Activated CD8-positive, alpha-beta memory T cell treated with anti-CD3 and anti-CD28 coated beads, Interleukin-2, amount 50 U/mL, for 4 hours (primary cell): ENCODE measurements at places on chromosomes 12 and 14.

DNA sequence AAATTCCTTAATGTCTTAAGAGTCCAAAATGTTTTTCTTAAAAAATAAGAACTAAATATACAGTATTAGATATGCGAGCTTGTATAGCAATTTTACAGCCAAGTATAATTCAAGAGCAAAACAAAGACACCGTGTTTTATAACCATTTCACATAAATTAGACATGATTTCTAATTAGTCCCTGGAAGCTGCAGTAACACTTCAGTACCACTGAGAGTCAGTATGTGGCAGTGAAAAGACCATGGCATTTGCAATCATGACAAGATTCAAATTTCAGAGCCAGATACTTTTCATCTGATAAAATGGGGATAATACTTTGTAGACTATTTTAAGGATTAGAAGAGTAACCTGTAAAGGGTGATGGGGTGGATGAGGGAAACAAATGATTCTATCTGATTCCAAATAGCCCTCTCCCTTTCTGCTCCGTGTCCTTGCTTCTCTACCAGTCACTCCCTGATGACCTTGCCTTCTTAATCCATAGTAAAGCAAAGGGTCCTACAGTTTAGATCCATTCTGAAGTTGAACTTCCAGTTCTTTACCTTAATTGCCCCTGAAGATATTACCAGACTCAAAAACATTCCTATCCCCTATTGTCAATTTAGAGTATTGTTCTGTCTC lies 145.4 kb upstream of the ABCD2 start:
- no peak for DNase-seq

- no peak for DNase-seq
Measured at GRCh38 chr14:103418481-103418818, 33.2 kb downstream of the MARK3 start.

GRCh38 chr14:60621386-60621785 lies 27.9 kb downstream of the SIX1 start:
- no peak for DNase-seq

GRCh38 chr12:104180374-104180773 lies 35.2 kb upstream of the TXNRD1 start:
- DNase-seq: no peak

- DNase-seq: no peak
Measured at GRCh38 chr14:42192738-42193653, 586.3 kb downstream of the LRFN5 start.

DNA sequence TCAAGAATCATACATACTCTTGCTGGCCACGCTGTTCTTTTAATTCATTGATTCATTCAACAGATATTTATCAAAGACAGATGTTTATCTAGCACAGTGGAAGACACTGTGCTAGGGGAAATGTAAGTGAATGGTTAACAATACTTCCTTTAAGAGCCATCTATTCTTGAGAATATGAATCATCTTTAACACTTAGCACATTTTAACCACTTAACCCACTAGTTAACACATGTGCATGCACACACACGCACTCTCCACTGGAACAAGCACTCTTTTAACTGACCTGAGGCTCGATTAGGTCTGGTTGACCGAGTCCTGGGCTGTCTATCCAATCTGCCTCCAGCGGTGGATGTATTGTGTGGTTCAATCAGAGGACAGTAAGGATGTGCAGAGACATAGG lies 34.6 kb downstream of the LMNTD1 start:
- no peak for DNase-seq

DNA sequence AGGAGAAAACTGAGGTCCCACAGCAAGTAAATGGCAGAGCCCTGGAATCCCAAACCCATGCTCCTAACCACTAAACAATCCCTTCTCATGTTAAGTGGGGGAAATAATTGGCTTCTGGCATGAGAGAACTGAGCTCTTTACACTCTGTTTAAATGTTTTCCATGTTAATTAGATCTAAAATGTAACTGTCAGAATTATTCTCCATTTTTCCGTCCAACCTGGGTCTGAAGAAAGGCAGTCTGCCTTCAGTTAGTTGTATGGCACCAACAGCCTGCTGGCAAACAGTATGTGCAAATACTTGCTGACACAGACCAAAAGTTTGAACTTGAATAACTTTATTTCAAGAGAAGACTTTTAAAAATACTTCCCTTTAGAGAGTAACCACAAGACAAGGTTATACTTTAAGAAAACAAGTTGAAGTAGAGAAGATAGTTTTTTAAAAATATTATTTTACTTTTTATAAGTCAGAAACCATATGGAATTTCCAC lies 59.7 kb downstream of the E2F7 start:
- DNase-seq: no peak

GRCh38 chr12:9086087-9086486 lies 29.6 kb downstream of the A2M start:
- no peak for DNase-seq

DNA sequence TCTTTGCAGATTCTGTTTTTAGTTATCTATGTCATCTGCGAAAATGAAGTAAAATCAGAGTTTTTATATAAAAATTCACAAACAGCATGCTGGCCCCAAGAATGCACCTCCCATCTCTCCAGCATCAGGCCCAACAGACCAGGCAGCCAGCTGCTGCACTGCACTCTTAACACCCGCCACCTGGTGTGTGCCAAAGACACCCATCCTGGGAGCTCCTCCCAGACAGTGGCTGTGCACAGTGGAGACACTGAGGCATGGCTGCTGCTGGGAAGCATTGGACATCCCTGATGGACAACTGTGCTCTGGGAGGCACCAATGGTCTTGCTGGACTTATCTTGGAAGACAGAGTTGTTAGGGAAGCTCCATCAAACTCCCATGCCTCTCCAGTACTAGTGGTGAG lies 817.2 kb downstream of the TMEM121 start:
- no peak for DNase-seq

GRCh38 chr12:113220593-113221180 lies 577 bp upstream of the TPCN1 start:
- no peak for DNase-seq

DNA sequence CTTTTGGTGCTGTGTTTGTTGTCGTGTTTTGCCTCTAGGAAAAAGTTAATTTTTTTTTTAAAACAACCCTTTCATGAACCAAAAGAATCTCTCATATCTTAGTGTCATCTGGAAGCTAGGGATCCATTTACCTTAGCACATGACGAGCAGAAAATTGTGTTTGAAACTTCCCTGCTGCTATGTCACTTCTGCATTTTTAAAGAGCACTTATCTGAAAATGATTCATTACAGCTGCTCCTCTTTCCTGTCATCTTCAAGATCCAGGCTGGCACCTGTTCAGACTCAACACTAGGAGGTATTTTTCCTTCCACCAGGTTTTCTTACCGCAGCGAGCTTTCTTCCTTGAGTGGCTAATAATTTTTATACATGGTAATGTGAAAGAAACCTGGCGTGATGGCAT lies 67.0 kb downstream of the EML1 start:
- DNase-seq: no peak

GRCh38 chr12:130093380-130093779 lies 68.9 kb upstream of the FZD10 start:
- DNase-seq: no peak

DNA sequence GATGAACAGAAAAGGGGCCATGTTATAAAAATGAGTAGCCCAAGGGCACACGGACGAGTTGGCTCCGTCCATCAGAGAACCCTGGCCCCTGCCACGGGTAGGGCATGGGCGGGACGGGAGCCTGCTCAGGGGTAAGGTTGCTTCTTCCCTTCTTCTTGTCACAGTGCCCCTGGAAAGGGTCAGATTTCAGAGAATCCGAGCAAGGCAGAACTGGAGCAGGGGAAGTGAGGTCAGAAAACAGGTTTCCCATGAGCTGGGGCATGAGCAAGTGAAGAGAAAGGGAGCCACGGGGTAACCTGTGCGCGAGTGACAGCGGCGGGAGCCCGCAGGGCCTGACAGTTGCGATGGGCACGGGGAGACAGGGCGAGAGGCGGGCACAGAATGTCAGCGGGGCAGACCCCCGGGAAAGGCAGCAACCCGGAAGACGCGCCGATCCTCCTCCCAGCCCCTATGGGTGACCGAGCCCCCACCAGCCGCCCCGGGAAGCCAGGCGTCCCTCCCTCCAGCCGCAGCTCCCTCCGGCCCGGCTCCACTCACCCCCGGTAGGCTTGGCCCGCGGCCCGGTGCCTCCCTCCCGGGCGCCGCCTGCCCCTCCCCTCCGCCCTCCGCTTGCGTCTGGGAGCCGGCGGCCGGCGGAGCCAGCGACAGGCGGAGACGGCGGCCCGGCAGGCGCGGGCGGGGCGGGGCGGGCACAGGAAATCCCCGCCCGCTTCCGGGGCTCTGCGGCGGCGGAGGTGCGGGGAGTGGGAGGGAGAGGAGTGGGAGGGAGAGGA lies at the start of gene ZNF641:
TSS of gene ZNF641 (minus strand) at position 671 of the 773 bp plus-strand sequence. CDS start 2,829 bp downstream, outside the sequence.
- DNase-seq: peak; percentile 81

DNA sequence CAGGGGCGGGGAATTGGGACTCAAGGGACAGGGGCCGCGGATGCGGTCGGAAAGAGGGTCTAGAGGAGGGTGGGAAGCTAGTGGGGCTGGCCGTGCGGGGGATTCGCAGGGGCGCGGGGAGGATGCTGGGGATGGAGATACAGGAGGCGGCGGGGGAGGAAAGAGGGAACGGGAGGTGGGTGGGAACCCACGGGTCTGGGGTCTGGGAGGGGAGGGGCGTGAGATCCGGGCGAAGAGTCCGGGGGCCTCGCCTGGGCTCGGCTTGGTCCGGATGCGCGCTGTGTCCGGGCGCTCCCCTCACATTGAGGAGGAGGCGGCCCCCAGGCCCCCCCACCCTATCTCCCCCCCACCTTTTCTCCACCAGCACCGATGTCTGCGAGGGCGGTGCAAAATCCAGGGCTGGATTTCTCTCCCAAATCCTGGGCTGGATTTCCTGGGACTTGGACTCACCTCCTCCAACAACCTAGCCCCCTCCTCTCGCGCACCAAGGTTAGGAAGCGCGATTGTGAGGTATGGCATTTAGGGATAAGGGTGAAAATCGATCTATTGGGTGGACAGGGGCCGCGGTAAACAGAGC lies at the start of gene AGAP2:
TSS of gene AGAP2 (minus strand) at position 82 of the 577 bp plus-strand sequence. CDS start 496 bp downstream, outside the sequence.
- DNase-seq: no peak

DNA sequence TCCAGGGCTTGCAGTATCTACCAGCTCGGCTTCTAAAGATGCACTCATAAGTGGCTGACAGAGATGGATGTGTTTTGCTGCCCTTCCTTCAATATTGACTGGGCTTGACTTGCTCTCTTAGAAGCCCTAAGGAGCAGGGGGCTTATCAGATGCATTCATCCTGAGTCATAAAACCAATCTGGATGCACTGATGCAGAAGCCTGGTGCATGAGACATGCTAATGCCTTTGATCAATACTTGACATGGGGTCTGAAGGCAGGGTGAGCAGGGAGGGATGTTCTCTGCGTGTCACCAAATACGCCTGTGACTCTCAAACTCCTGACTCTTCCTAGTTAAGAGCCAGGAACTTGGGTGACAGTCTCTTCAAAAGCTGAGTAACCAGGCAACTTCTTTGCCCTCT lies 77.8 kb upstream of the HSPB8 start:
- DNase-seq: no peak

- no peak for DNase-seq
Measured at GRCh38 chr14:103137689-103138300, 14.5 kb downstream of the TNFAIP2 start.

DNA sequence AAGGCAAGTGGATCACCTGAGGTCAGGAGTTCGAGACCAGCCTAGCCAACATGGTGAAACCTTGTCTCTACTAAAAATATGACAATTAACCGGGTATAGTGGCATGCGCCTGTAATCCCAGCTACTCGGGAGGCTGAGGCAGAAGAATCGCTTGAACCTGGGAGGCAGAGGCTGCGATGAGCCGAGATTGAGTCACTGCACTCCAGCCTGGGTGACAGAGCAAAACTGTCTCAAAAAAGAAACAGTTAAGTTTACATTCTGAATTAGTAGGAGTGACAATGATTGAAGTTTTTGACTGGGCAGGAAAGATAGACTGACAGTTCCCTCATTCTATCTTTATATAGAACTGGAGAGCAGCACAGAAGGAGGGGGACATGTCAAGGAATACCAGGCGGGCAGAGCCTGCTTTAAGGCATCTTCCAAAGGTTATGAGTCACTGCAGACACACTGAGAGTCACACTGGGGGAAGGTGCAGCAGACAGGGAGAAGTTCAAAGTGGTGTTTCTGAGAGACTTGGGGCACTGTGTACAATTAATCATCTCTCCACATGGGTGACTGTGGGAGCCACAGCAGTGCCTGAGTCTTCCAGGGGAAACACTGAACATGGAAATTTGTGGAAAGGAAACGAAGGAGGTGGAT lies 42.8 kb upstream of the RNASE3 start:
- no peak for DNase-seq

GRCh38 chr12:95996034-95996658 lies at the start of gene HAL:
HAL (minus strand) TSS chr12:95996344; CDS start chr12:95995910, 434 bp downstream.
- DNase-seq: no peak

DNA sequence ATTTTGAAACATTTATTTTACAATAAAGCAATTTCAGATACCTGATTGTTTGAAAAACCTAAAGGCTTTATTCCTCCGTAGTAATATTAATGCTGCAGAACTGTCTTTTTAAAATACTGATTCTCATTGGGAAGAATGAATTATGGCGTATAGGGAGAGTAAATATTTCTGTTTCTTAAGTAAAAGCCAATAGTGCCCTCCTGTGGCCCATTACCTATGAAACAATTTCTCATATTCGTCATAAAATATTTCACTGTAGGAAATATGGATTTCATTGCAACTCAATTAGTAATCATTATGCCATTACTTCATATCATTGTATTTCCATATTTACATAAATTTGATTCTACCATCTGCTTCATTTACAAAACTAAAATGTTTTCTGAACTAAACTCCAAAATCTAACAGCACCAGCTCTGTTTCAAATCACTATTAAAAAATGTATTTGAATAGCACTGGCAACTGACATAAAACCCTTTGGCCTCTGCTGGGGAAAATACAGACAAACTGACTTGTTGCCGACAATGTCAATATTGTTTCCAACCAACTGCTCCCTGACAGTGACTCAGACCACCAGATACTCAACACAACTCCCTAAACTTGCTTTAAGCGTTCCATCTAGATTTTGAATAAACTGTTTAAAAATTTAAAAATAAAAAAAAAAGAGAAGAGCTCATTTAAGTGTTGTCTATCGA lies 290.3 kb downstream of the NAV3 start:
- no peak for DNase-seq

GRCh38 chr12:29991924-29992323 lies 208.2 kb upstream of the TMTC1 start:
- no peak for DNase-seq

- no peak for DNase-seq
Measured at GRCh38 chr14:24281636-24282035, 10.2 kb upstream of the RABGGTA start.

DNA sequence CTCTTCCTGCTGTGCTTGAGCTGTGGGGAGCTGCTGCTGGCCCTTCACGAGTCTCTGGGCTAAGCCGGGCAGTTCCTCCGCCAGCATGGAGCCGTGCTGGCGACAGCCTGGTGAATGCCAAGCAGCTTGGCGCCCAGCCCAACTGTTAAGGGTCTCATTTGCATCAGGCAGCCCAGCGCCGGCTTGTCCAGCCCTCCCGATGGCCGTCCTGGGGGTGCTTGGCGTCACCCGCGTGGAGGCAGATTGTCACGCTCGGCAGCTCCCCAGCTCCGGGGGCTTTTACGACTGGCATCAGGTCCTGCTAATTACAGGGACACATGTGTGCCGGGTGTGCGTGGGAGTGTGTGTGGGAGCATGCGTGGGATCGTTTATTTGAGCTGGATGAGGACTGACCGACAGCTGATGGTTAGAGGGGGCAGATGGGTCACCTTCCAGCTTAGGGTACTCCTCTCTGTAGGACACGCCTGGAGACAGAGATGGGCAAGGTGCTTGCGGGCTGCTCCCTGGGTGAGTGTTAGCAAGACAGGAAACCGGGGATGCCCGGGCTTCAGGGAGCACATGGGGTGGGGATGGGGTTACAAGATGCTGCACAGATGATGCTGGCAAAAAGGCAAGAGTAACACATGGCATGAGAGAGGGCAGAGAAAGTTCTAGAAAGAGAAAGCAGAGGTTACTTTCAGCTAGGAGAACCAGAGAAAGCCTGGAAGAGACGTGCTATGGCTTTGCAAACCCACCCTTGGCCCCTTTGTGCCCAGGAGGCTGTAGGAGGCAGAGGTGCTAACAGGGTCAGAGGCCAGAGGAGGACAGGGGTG lies 64.1 kb downstream of the KIF26A start:
- DNase-seq: no peak
